ENCODE measurements at places on chromosomes 16 and 17. TPM values are rescaled to one million over a fixed set of nuclear protein-coding genes. Genes with fewer than 3 reads are reported as not detected.

The NKD1 gene
- total RNA-seq: 0.19 TPM

The HBA1 gene
- 0.99 TPM for total RNA-seq

The KRT40 gene
- not detected for total RNA-seq

The MRPS34 gene
- 199 TPM for total RNA-seq

The HBM gene
- total RNA-seq: not detected

Data from airway epithelial cell (primary cell).